GM13976 (cell line): ENCODE measurements at places on chromosomes 7 and 10.

DNA sequence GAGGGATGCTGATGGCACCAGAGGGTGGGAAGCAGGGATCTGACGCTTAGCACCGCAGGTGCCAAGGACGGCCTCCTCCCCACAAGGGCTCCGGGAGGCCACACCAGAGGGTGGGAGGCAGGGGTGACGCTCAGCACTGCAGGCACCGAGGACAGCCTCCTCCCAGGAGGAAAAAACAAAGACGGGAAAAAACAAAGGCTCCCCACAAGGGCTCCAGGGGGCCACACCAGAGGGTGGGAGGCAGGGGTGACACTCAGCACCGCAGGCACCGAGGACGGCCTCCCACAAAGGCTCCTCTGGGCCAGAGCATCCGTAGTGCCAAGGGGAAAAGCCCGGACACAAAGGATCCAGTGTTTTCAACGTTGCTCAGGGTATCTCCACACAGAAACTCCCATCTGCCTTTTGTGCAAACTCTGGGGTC, 25.6 kb downstream of the DIP2C start:
- no peak for DNase-seq

- DNase-seq, result no peak
These were observed 111.4 kb upstream of the ABCB5 start for GRCh38 chr7:20504060-20504459.

DNA sequence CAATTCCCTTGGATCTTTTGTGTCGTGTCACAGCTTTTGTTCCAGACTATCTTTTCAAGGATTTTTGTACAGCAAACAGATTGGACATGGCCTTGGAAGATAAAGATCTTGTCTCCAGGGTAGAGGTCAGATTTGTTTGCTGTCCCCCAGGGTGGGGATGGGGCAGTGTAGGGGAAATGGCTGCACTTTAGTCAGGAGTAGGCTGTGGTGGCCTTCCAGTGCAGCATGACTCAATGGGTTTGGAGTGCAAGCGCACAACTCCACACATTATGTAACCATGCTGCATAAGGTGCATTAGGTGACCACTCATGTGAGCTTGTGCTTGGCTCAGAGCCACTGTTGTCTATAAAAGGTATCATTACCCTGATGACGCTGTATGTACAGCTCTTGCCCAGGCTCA, 23.9 kb upstream of the ADAMTS14 start:
- no peak for DNase-seq

GRCh38 chr10:101000915-101001658, 1.5 kb downstream of the LZTS2 start:
- DNase-seq, result no peak

GRCh38 chr7:134454277-134454676, 4.6 kb downstream of the AKR1B1 start:
- DNase-seq, result no peak

- peak; percentile 62 for DNase-seq
These were observed 25.6 kb upstream of the GRID1 start for GRCh38 chr10:86391986-86392722.

DNA sequence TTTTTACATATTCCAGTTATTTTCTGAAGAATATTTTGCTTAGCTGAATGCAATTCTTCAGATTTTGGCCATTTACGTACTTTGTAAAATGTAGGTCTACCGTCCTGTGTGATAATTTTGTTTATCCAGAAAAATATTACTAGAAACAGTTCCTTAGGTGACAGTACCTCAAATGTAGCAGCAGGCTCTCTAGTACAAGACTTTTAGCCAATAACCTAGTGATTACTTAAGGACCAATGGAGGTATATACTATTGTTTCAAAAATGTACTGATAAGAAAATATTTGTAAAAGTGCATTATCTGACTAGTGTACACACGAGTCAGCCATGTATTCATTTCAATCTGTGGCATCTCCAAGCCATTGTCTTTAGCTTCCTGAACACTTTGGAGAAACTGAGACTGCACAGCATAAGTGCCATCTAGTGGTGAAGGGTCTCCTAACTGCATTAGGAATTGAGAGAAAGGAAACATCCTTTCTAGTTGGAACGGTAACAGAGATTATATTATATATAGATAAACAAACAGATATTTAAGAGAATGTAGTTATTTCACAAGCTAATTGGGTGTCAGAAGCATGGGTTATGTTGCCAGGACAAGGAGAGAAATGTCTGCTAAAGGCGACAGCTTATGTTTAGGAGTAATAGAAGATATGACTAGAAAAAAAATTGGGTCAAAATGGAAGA, 23.7 kb downstream of the RTKN2 start:
- peak; percentile 41 for DNase-seq

GRCh38 chr10:88680958-88681357, 16.7 kb downstream of the LIPF start:
- no peak for DNase-seq

DNA sequence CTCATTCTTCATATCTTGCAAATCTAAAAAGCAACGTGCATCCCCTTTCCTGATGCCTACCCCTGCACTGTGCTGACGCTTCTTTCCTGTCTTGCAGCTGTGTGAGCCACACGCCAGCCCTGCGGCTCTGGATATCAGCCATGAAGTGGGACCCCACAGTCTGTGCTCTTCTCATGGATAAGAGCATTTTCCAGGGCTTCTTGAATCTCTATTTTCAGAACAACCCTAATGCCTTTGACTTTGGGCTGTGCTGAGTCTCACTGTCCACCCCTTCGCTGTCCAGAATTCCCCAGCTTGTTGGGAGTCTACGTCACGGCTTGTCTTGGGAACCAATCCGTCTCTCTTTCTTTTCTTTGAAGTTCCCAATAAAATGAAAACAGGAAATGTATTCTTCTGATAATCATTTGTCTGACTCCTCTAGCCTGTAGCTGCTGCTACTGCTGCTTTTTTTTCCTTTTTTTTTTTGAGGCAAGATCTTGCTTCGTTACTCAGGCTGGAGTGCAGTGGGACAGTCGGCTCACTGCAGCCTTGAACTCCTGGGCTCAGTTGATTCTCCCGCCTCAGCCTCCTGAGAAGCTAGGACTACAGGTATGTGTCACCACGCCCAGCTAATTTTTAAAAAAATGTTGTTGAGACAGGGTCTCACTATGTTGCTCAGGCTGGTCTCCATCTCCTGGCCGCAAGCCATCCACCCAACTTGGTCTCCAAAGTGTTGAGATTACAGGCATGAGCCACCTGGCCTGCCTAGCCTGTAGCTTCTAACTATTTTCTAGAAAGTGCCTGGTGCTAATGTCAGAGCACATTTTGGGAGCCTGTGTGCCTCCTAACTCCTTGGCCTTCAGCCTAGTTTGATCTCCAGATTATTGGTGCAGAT, 30.3 kb downstream of the GSTO2 start:
- no peak for DNase-seq

GRCh38 chr10:110083884-110084283, 76.1 kb downstream of the ADD3 start:
- DNase-seq, result no peak

DNA sequence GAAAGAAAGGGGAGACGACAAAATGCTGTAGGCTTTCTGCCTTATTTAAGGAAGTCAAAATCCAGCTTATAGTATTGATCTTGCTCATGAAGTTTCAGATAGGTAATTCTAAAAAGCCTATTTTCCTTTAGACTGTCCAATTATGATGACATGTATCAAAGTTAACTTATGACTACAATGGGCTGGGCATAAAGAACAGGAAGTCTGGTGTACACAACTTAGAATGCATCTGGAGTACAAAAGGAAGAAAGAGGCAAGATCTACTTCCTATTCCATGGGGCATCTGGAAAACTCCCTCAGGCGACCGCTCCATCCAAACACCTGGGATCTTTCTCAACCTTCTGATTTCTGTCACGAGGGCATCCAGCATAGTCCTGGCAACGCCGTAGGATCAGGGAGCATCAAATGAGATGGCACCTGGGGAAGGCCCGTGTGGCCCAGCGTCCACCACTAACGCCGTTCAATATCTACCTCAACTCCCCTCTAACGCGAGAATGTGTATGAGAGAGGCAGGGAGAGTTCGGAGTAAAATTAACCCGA, 512 bp downstream of the FAM24B start:
- DNase-seq, result peak; percentile 22

DNA sequence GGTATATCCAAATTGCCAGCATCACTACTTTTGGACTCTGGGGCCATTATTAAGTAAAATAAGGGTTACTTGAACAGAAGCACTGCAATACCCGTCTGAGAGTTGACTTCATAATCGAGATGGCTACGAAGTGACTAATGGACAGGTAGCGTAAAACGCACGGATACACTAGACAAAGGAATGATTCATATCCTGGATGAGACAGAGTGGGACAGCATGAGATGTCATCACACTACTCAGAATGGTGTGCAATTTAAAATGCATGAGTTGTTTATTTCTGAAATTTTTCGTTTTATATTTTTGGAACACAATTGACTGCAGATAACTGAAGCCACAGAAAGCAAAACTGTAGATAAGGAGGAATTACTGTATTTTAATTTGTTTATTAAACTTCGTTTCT, 421.5 kb upstream of the LRGUK start:
- no peak for DNase-seq

DNA sequence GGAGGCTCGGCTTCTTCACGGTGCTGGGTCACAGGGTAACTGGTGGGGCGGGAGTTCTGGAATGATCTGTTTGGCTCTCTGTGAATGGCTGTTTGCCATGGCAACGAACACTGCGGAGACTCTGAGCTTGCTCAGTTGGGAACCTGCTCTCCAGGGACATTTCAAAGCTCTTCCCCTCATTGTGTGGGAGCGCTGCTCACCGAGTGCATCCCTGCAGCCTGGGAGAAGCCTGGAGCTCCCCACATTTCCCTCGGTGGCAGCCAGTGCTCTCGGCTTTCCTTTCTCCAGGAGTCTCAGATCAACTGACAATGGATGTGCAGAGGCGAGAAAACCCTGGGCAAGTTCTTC, 57.6 kb upstream of the CACUL1 start:
- DNase-seq, result no peak

DNA sequence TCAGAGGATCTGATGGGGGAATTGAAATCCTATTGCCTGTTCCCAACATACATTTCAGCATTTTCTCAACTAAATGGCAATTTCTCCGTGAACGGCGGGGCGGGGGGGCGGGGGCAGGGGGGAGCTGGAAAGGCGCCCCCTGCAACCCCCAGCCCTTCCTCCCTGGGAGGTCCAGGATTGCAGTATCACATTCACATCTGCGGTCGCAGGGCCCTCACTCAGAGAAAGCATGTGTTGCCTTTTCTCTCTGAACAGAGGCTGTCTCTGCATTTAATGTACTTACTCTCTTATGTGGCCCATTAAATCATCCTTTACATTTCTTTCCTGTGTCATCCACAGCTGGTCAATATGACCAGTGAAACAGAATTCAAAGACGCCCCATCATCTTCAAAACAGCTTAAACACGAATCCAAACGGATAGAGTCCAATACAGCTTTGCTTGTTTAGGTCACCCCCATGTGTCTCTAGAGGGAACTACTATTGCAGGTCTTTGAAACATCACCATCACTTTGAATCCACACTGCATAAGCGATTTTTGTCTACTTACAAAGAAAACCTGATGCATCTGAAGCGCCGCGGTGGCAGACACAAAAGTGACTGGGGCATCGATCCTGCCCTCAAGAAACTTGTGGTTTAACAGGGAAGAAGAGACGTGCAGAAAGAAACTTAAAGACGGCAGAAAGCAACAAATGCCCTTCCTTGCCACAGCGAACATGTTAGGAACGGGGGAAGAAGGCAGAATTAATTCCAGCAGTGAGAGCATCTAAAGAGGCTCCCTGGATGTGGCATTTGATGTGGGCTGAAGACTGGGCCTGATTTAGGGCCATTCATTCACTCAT, 17.0 kb upstream of the ECHDC3 start:
- DNase-seq, result peak; percentile 85

GRCh38 chr7:102424129-102424551, 9.2 kb upstream of the ORAI2 start:
- DNase-seq, result no peak

DNA sequence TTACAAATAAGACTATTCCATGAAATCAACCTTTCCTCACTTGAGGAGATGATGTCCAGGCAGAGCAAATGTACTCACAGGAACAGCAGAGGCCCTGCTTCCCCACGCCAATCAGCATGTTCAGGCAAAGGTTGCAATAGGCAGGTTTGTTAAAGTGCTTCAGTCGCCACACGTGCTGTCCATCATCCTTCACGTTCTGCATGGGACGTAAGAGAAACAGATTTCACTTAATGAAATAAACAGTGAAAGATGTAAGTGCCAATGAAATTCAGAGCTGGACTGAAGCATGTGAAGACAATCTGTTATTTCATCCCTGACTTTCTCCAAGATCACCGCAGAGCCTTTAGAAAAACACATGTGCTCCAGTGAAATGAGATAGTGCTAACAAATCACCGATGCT, 217.4 kb downstream of the DGKB start:
- no peak for DNase-seq

GRCh38 chr7:156156734-156157408, 344.6 kb upstream of the SHH start:
- DNase-seq, result no peak

DNA sequence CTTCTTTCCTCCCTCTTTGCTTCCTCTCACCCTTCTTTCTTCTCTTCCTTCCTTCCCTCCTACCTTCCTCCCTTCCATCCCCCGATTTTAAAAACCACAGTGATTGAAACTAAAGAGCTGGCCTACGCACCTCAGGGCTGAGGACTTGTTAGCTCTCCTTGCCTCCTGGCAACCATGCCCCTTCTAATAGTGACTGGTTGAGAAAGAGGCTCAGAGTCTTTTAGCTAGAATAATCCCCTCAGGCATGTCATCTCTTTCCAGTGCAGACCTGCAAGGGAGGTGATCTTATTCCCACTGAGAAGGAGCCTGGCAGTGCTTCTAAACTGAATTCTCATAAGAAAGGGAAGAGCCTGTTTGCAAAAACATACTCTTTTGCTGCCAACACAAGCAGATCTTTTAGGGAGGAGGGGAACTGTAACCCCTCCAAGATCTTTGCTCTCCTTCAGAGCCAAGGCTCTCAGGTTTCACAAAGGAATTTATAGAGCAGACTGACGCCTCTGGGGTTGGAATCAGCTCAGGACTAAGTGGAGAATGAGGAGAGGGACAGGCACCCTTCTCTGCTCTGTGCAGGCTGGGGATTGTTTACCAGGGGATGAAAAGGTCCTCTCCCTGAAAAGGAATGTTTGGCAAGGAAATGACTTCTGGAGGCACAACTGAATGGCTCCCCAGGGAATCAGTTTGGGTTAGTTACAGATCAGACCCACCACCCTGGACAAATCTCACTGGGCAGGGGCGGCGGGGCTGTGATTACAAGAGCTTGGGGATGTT, 9.4 kb upstream of the ANKRD1 start:
- DNase-seq, result no peak

DNA sequence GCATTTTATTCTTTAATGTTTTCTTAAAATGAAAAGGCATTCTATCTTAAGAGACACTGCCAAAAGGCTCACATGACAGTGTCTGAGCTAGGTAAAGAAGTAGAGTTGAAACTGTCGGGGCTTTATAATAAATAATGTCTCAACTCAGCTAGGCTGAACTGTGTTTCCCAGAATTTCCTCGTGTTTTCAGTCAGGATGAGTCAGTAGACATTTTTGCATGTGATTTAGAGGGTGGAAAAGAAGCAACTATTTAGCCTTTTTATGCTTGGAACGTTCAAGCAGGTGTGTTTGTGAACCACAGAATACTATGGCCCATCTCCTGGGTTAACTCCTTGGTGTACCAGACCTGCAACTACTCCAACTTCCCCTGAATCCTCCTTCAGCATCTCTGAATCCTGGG, 23.4 kb upstream of the LIPA start:
- no peak for DNase-seq

GRCh38 chr7:30984359-30985107, 20.8 kb downstream of the GHRHR start:
- no peak for DNase-seq
